ENCODE measurements at places on chromosomes 3 and 15.

DNA sequence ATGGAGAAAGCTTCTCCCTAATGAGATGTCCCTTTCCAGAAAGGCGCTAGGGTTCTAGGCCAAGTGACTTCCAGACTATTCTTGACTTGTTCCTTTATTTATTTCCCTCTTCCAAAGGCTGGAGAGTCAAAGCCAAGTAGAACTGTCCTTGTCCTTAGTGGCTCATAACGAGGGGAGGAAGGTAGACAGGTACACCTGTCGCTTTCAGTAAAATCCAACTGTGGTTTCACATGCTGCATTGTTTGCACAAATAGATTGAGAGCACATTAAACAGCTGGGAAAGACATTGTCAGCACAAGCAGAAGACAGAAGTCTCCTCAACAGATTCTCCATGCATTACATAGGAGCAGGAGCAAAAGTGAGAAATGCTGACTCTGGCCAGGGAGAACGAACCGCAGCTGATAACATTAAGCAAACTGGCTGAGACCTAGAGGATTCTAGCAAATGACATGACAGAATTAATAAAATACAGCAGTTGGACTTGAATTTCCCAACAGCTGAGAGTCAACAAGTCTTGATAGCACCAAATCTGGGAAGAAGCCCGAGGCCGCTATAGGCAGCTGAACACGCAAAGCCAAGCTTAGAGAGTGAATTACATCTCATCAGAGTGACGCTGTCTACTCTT is 227.7 kb downstream of the TLE3 start:
- DNase-seq = no peak

- DNase-seq = no peak
Observed at GRCh38 chr15:98843844-98844243, 163.7 kb downstream of the PGPEP1L start.

DNA sequence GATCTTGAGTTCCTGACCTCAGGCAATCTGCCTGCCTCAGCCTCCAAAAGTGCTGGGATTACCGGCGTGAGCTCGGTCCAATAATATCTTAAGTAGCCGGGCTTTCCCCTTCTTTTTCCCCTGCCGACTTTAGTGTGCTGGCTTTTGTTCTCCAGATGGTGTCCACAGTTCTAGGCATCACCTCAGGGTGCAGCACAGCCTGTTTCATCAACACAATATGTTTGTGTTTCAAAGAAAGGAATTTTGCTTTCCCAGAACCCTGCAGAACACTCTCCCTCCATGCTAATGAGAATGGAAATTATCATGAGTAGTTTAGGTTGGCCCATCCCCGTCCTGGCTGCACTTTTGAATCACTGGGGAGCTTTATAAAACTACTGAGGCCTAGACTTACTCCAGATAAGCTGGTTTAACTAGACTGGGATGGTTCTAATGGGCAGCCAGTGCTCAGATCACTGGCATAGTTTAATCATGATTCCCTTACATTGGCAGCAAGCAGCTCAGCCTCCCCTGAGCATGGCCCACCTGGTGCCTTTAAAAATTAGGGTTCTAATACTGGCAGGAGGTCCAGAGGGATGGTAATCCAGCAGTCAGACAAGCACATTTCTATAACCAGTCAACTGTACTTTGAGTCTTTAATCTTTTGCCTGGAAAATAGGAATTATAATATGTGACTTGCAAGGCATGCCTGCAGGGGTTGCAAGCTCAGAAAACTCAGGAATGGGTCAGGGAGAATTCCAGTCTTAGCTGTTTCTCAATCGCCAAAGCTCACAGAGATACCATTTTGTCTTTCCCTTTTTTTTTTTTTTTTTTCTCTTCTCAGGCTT is 127.6 kb upstream of the RASGRP1 start:
- DNase-seq = no peak

DNA sequence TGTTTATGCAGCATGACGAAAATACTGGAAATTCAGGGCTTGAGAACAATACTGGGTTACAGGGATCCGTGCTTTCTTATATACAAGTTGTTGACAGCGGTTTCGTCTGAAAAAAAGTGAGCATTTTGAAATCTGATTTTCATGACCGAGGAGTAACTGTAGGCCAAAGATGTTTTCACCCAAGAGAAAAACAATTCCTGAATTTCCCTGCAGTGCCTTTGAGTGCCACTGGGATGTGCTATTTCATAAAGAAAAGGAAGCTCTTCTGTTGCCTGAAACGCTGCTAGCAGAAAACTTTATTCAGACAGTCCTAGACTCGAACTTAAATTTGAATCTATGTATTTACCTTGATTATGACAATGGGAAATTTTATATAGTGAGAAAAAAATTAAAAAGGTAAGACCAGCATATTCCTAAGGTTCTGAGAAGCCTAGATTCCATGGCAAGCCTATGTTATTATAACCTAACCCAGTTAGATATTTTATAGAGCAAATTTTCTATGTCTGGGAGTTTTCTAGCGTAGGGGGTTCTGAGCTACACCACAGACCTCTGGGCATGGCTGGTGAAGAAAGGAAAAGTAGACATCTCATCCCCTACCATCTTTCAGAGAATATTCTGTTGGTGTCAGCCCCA is 30.2 kb downstream of the KCNAB1 start:
- peak; percentile 43 for DNase-seq

GRCh38 chr15:62124973-62125303 is 40.1 kb downstream of the C2CD4B start:
- DNase-seq = no peak

DNA sequence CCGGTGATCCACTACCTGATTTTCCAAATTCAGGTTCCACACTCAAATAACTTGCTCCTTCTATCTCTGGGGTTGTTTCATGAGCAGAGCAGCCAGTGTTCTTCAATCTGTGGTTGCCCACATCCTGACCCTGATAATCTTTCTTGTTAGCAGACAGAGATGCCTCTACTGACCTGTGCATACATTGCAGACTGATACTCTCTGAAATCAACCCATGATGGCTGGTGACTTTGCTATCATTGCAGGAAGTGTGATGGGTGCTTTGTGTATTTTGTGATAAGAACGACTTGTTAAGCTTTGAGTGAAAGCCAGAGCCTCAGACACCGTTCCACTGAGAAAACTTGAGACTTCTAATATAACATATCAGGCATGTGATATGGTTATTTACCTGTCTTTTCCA is 39.9 kb downstream of the GATM start:
- no peak for DNase-seq
